Activated naive CD4-positive, alpha-beta T cell treated with anti-CD3 and anti-CD28 coated beads for 36 hours (primary cell): ENCODE measurements at places on chromosomes 11 and 22. TPM values are rescaled to one million over a fixed set of nuclear protein-coding genes. Genes with fewer than 3 reads are reported as not detected.

- no peak overlapping the region for H3K4me3 ChIP-seq
- no peaks in the 10 kb centered on the region for H3K4me1 ChIP-seq
- no peaks in the 10 kb centered on the region for H3K36me3 ChIP-seq
- DNase-seq: no peak
Observed at GRCh38 chr11:122226810-122227379, 110.9 kb upstream of the BLID start.

- H3K27ac ChIP-seq: no peak overlapping the region
- no peak for DNase-seq
- H3K4me3 ChIP-seq: no peak overlapping the region
Observed at GRCh38 chr11:10591741-10592140, 23.3 kb upstream of the LYVE1 start.

- H3K4me1 ChIP-seq: no peaks in the 10 kb centered on the region
- H3K36me3 ChIP-seq: no peaks in the 10 kb centered on the region
- H3K27ac ChIP-seq: no peak overlapping the region
Observed at GRCh38 chr22:17580441-17581031, 17.2 kb downstream of the SLC25A18 start.

DNA sequence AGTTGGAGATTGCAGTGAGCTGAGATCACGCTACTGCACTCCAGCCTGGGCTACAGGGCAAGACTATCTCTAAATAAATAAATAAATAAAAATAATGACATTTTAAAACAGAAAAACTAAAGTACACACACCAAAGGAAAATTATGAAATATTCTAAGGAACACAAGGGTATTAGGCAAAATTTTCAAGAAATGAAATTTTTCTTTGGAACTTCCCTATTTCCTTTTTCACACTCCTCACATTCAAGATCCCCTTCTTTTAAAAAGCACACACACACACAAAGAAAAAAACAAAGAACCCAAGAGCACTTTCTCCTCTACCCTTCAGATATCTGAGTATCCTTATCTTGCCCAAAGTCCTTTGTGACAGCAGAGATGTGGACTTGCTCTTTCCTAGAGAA, 92.8 kb downstream of the CCDC73 start:
- no peak for DNase-seq
- H3K4me1 ChIP-seq: peaks cover 6% of the 10 kb centered on the region
- peaks cover 12% of the 10 kb centered on the region for H3K27me3 ChIP-seq

- H3K27ac ChIP-seq: no peak overlapping the region
- H3K4me3 ChIP-seq: no peak overlapping the region
- no peaks in the 10 kb centered on the region for H3K4me1 ChIP-seq
- H3K27me3 ChIP-seq: no peaks in the 10 kb centered on the region
- H3K36me3 ChIP-seq: no peaks in the 10 kb centered on the region
Observed at GRCh38 chr11:20059587-20060021, 100.7 kb downstream of the DBX1 start.

CHKB gene
- 81.4 TPM for total RNA-seq

DMC1 gene
- 16.3 TPM for total RNA-seq

MS4A12 gene
- not detected for total RNA-seq

TENM4 gene
- not detected for total RNA-seq
